Forelimb muscle (tissue), 1 donor: ENCODE measurements at places on chromosomes 11 and 22. TPM values are rescaled to one million over a fixed set of nuclear protein-coding genes. Genes with fewer than 3 reads are reported as not detected.

DNA sequence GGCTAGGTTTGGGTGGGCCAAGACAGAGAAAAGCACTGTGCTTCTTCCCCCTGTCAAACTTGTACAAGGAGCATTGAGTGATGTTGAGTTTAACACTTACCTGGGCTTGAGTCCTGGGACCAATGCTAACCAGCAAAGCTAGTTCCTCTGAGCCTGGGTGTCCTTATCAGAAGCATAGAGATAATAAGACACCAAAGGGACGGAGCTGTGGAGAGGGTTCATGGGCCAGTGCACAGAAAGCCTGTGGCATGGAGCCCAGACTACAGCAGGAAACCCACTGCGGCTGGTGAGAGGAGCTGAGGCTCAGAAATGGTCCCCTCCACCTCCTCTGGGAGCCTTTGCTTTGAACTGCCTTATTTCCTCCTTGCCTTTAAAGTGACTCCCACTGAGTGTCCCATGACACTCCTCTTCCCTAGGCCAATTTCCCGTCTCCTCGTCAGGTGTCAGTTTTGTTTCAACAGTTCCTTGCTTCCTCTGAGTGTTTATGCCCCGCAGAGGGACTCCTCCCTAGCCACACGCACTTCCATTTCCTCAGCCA lies 9.4 kb downstream of the SLCO2B1 start:
- no peak for DNase-seq

GRCh38 chr22:40678493-40679248 lies 613 bp upstream of the MCHR1 start:
- DNase-seq = no peak

GRCh38 chr11:67452141-67452952 lies at the start of gene GPR152:
TSS of gene GPR152 (minus strand) at chr11:67452729. CDS start at chr11:67452724, 5 bp downstream.
- no peak for DNase-seq

- DNase-seq = no peak
These were observed 146.0 kb downstream of the BBOX1 start for GRCh38 chr11:27186580-27186979.

DNA sequence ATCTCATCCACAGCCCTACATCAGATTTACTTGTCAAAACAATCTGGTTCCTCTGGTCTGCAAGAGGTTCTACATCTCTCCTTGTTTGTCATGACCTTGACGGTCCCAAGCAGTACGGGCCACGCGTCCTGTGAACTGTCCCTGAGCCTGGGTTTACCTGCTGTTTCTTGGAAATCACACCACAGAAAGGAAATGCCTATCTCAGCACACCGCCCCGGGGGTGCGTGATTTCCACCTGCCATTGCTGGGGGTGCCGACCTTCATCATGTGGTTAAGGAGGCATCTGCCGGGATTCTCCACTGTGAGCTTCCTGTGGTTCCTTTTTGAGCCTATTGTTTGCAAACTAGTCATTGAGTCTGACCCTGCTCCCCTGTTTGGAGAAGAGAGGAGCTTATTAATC lies 1363.4 kb downstream of the BRD1 start:
- no peak for DNase-seq

- no peak for DNase-seq
These were observed 15.5 kb downstream of the MYO7A start for GRCh38 chr11:77143405-77144020.

DNA sequence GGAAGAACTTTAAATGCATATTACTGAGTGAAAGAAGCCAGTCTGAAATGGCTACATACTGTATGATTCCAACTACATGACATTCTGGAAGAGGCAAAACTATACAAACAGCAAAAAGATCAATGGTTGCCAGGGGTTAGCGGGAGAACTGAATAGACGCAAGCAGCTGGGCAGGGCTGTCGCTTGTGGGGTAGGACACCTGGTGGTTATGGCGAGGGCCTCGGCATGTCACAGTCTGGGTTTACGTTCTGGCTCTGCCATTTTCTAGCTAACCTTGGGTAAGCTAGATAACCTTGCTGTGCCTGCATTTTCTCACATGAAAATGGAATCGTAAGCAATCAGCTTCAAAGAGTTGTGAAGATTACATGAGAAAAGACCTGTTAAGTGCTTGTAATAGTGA lies 55.2 kb upstream of the SYT13 start:
- no peak for DNase-seq

DNA sequence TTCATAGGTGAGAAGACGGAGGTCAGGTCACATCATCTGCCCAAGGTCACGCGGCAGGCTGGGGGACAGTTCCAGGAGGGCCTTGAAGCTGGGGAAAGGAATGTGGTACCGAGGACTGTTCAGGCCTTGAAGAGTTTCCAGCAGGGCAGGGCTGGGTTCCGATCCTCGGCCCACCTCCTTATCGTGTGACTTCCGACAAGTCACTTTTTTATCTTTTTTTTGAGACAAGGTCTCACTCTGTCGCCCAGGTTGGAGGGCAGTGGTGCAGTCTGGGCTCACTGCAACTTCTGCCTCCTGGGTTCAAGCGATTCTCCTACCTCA lies 623 bp downstream of the NDUFS8 start:
- no peak for DNase-seq

DNA sequence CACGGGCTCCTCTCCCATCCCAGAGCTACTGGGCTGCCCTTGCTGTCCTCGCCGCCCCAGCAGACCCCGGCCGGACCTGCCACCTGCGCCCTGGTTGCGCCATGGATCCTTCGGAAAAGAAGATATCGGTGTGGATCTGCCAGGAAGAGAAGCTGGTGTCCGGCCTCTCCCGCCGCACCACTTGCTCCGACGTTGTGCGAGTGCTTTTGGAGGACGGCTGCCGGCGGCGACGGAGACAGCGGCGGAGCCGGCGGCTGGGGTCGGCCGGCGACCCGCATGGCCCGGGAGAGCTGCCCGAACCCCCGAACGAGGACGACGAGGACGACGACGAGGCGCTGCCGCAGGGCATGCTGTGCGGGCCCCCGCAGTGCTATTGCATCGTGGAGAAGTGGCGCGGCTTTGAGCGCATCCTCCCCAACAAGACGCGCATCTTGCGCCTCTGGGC lies 382 bp downstream of the RASSF10 start:
- no peak for DNase-seq

DNA sequence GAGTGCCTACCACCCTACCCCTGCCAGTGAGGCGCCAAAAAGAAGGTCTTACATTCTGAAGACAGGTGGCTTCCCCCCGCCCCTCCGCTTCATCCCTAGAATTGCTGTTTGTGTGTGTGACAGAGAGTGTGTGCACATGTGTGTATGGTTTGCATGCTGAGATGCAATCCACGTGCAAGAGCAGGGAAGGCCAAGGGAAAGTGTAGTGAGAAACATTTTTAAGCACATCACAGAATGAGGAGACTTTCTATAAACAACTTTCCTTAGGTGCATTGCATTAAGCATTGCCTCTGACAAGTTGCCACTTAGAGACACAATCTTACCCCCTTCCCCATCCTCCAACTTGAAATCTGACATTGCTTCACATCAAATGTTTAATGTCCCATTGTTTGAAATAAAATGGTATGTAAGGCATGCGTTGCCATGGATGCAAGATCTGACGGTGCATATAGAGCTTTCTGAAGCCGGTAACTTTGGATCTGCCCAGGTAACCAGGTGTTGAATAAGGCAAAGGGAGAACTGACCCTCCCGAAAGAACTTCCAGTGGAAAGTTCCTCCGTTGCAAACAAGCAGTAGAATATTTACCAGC lies 21.4 kb downstream of the FJX1 start:
- no peak for DNase-seq

The EMID1 gene
- polyA plus RNA-seq = 7.5 TPM

The SF3B2 gene
- polyA plus RNA-seq = 121 TPM

The SCGB2A2 gene
- polyA plus RNA-seq = not detected

The SPTBN2 gene
- polyA plus RNA-seq = 15.9 TPM

The POU2AF2 gene
- not detected for polyA plus RNA-seq

The GGT5 gene
- polyA plus RNA-seq = 10.8 TPM

The KRTAP5-11 gene
- polyA plus RNA-seq = not detected

The FBLN1 gene
- 135 TPM for polyA plus RNA-seq

The OR2AT4 gene
- polyA plus RNA-seq = 0.11 TPM

The TIMM10B gene
- 16.3 TPM for polyA plus RNA-seq

The CECR2 gene
- 23.2 TPM for polyA plus RNA-seq

The IL17RA gene
- 2.6 TPM for polyA plus RNA-seq
